ENCODE measurements at places on chromosomes 5 and 9.

DNA sequence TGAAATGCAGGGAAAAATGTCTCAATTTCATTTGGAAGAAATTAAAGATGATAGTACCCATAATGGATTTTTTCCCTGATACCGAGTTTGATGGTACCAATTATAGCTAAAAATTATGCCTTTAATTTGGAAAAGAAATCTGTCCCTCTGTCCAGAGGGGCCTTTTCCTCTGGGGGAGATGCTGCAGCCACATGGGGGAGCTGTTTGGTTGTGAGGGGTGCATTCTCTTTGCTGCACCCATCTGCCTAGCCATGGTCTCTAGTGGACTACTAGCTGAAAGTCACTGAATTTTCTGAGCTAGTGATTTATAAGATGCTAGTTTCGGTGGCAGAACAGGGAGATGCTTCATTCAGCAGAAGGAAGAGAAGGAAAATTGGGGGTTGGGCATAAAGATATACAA, 9.6 kb downstream of the SEC61B start:
- peak; percentile 17 for DNase-seq

DNA sequence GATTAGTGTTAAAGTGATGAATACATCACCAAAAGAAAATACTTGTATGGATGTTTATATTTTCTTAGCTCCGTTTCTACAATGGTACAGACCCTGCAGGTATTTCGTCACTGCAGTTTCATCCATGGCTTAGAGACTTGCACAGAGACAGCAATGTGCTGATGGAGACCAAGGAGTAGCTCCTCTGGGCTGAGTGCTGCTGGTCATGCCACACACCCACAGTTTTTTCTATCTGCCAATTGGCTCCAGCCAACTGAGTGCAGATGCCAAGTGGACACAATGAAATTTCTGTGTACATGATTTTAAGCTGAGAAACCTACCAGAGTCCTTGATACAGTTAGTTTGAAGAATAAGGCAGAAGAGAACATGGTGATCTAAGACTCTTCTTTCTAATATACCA, 145.9 kb upstream of the ADCY2 start:
- DNase-seq = no peak

GRCh38 chr5:91611746-91612145, 228.6 kb upstream of the ARRDC3 start:
- no peak for DNase-seq

- no peak for DNase-seq
Measured at GRCh38 chr5:89181546-89181945, 298.6 kb upstream of the MEF2C start.

- DNase-seq = no peak
Measured at GRCh38 chr9:114371973-114372917, 15.5 kb downstream of the AKNA start.

DNA sequence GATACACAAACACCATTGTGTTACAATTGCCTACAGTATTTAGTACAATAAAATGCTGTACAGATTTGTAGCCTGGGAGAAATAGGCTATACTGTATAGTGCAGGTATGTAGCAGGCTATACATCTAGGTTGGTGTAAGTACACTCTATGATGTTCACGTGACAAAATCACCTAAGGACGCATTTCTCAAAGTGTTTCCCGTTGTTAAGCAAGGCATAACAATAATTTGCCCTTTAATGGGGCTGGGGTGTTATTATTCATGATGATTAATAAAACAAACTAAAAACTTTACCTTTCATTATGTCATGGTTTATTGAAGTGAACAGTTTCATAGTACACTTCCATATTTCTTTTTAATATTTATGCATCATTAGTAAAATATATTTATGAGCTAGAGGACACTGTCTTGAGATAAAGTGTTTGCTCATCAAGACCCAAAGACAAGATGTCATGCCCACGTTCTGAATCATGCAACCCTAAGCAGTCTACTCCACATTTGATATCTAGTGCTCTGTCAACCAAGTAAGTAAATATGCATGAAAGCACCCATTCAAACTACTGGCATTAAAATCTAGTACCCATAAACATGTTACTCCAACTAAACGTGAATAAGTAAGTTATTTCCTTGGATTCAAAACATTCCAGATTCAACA, 220.5 kb downstream of the NR2F1-AS1 start:
- no peak for DNase-seq

- no peak for DNase-seq
Measured at GRCh38 chr9:73231203-73231602, 79.5 kb downstream of the ANXA1 start.

- DNase-seq = peak; percentile 25
Measured at GRCh38 chr9:125428902-125429467, 167.4 kb downstream of the GAPVD1 start.

- no peak for DNase-seq
Measured at GRCh38 chr5:150118561-150119229, 32.3 kb upstream of the CSF1R start.

DNA sequence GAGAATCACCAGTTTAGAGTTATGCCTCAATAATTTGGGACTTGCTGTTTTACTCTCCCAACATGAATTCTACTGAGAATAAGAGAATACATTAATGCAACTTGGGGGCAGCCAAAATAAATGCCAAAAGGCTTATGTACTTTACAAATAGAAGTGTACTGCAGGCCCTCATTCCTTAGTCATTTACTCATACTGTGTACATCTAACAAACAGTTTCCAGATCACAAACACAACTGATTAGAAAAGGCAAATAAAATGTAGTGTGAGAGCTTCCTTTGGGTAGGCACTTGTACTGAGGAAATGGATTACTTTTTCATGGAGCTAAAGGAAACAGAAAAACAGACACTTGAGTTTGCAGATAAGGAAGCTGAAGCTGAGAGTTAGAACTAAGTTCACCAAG, 12.6 kb downstream of the ANKDD1B start:
- peak; percentile 17 for DNase-seq

DNA sequence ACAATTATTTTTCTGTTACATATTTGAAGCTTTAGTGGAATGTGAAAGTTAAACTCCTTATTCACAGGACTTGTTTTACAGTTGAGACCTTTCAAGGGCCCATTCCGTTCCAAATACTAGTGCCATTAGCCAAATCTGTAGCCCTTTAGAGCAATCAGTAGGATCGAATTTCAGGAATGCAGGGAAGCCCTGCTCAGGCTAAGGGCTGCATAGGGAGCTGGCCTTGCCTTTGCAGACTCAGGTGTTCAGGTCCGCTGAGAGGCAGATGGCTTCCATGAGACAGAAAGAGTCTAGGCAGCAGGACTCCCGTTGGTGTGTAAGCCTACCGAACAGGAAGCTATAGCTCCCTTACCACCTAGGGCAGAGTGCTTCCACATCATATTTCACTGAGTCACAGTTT, 150.1 kb upstream of the SLC27A6 start:
- DNase-seq = no peak

- no peak for DNase-seq
Measured at GRCh38 chr9:84702471-84702870, 32.9 kb downstream of the NTRK2 start.

- DNase-seq = peak; percentile 23
Measured at GRCh38 chr9:100473276-100474081, 530 bp downstream of the TMEFF1 start.

DNA sequence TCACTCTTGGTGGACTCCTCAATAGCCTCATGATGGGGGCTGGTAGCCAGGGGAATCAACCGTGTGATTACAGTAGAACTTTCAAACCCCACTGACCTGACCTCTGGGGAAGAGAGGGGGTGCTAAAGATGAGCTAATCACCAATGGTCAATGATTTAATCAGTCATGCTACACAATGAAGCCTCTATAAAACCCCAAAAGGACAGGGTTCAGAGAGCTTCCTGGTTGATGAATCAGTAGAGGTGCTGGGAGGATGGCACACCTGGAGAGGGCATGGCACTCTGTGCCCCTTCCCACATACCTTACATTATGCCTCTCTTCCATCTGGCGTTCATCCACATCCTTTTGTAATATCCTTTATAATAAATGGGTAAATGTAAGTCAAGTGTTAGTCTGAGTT, 8.9 kb upstream of the SH3TC2 start:
- no peak for DNase-seq

GRCh38 chr9:94802793-94803192, 76.3 kb downstream of the AOPEP start:
- DNase-seq = peak; percentile 72

DNA sequence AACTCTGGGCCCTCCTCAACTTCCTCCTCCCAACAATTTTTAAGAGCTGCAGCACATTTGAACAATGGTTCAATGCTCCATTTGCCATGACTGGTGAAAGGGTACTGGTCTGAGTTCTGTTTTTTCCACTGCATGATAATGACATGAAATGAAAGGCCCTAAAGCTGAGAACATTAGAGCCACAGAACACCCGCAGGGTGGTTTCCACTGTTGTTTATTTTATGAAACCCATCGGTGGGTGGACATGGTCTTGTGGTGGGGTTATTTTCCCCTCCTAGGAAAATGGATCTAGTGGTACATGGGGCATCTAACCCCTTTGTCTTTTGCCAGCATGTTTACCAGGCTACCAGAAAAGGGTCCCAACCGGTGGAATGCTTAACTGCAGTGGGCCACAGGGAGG, 71.8 kb downstream of the SMARCA2 start:
- no peak for DNase-seq

DNA sequence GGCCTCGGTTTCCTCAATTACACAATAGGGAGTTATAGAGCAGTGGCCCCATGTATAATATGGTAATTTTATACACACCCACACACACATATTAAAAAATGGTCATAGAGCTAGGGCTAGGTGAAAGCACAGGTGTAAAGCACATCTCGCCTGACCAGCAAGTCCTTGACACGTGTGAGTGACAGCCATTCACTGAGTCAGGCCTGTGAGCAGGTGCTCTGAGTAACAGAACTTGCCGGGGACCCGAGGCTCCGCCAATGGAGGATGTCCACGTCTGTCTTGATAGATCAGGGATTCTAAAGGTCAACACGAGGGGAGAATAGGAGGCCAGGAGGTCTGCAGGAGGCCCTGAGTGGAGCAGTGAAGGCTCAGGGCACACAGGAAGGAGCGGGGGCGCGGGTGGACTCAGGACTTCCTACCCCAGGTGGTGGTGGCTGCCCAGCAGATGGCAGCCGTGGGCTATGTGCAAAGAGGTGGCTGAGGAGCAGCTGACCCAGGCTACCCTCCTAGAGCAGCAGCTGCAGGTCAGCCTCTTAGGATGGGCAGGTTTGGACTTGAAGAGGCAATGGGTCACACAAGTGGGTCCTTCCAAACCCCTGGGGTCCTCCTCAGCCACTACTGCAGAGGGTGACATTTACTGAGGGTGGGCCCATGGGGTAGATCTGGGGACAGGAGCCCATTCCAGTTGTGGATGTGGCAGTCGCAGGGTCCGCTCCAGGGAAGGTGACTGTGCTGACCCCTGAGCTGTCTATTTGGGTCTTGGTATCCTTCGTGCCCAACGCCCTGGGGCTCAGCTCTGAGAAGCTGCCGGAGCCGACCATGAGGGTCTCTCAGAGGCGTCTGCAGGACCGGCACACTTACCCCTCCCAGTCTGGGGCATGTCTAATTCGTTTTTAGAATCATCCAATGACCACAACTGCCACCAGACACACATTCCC, 45.9 kb downstream of the PRRT1B start:
- DNase-seq = peak; percentile 74

DNA sequence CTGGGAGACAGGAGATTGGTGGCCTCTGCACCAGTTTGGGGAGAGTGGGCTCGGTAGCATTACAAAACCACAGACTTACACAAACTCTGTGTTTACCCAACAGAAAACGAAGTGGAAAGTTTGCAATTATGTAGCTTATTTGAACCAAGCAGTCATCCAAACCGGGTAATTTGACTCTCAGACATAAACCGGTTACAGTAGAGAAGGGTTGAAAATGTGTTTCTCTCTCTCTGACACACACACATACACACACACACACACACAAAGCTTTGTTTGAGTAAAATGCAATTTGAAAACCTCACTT, 97.1 kb upstream of the ZNF608 start:
- no peak for DNase-seq

- no peak for DNase-seq
Measured at GRCh38 chr9:135604437-135605237, 34.7 kb downstream of the GLT6D1 start.

DNA sequence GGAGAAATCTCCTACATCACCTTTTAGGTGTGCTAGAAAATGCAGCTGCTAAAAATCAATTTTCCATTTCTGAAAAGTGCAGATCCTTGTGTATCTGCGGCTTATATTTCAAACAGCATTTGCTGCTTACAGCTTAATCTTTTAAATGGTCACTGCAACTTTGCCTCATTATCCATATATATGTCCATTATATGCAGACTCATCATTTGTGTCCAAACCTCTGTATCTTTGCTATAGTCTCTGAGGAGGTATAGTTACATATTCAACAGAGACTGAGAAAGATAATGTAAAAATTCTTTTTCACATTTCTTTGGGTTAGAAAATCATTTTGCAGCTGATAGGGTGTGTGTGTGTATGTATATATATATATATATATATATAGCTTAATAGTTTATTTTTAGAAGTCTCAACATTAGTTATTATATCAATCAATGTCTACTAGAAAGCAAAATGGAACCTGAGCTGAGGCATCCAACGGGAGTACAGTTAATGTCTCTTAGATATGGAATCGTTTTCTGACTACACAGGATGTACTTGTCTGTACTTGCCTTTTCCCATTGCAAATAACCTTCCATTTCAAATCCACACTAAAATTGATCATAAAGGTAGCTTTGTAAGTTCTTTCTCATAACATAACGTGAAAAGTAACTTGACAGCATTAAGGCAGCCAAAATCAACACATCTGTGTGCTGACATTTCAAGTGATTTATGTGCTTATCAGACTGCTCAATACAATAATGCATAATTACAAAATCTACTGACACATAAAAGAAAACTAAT, 267.0 kb upstream of the HAPLN1 start:
- no peak for DNase-seq

GRCh38 chr5:154797762-154798161, 42.6 kb downstream of the LARP1 start:
- peak; percentile 75 for DNase-seq

GRCh38 chr5:135594416-135594960, 15.7 kb upstream of the CXCL14 start:
- no peak for DNase-seq

GRCh38 chr5:83724935-83725334, 4.3 kb upstream of the HAPLN1 start:
- no peak for DNase-seq

GRCh38 chr9:100774962-100775361, 197.1 kb downstream of the CAVIN4 start:
- DNase-seq = no peak

- DNase-seq = no peak
Measured at GRCh38 chr9:118473521-118473920, 769.3 kb downstream of the TLR4 start.

DNA sequence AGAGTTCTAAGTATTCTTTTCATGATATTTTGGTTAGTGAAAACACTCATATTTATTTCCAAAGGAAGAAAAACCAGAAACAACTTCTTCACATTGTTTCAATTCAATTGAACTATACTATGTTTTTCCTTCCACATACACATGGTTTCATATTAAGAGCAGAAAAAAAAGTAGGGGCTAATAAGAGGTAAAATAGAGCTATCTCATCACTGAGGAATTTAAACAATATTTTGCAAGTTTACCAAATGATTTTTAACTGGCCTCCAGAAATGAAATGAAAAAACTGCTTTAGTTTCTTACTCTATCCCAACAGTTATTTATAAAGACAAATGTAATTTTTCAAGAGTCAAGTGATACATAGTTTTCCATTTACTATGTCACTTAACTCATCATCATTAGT, 233.5 kb downstream of the RFX3 start:
- DNase-seq = peak; percentile 32
